ENCODE measurements at places on chromosomes 13 and 19.

- no peak for DNase-seq
These were observed 244.7 kb downstream of the DCT start for GRCh38 chr13:94234738-94235137.

- DNase-seq = no peak
These were observed 316.8 kb upstream of the KLF12 start for GRCh38 chr13:74450964-74451363.

DNA sequence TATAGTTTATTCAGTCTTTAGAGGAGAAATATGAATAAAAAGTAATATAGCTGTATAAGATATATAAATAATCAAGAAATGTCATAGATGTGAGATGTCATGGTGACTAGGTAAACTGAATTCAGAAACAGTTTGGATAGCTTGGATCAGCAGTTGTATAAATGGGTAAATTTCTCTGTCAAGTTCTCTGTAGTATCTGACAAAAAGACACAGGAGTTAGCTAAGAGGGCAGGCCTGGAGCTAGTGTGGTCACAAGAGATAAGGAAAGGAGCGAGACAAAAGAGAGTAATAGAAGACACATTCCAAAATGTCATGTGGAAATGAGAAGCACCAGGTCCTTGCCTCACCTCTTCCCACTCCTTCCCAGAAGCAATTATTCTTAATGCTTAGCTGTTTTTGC lies 349.0 kb downstream of the LMO7 start:
- no peak for DNase-seq

GRCh38 chr13:73599232-73600128 lies 534.7 kb downstream of the KLF12 start:
- DNase-seq = no peak

GRCh38 chr19:56383826-56384605 lies 9.3 kb downstream of the ZNF582 start:
- DNase-seq = no peak

DNA sequence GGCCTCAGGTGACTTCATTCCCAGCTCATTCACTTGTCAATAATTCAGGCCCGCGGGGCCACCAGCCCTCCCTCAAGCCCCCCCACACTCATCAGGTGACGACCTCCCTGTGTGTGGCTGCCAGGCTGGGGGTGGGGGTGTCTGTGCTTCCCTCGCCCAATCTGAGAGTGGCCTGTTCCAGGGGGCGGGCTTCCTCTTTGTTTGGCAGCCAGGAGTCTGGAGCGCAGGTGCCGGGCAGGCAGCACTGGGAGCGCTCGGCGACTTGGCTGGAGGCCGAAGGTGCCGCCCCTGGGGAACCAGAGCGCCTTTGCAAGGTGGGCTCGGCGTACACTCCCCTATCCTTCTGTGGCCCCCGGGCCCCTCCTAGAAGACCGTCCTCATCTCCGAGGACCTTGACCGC lies 5.4 kb upstream of the ZNF98 start:
- DNase-seq = no peak

All from neural crest cell (in vitro differentiated cells).